ENCODE measurements at places on chromosomes 16 and 17. TPM values are rescaled to one million over a fixed set of nuclear protein-coding genes. Genes with fewer than 3 reads are reported as not detected.

APOBR gene
- polyA plus RNA-seq, result 0.06 TPM

SPIRE2 gene
- 45.0 TPM for polyA plus RNA-seq

CTF1 gene
- polyA plus RNA-seq, result not detected

MATCAP1 gene
- polyA plus RNA-seq, result 356 TPM

ZNF750 gene
- polyA plus RNA-seq, result not detected

TLCD1 gene
- polyA plus RNA-seq, result not detected

CTRB1 gene
- polyA plus RNA-seq, result not detected

PLLP gene
- polyA plus RNA-seq, result not detected

PRCD gene
- 22.5 TPM for polyA plus RNA-seq

KRTAP2-4 gene
- polyA plus RNA-seq, result not detected

OR4D1 gene
- not detected for polyA plus RNA-seq

NDUFB10 gene
- polyA plus RNA-seq, result 217 TPM

SOX8 gene
- polyA plus RNA-seq, result 3.9 TPM

CCL18 gene
- polyA plus RNA-seq, result not detected

PLCD3 gene
- 0.36 TPM for polyA plus RNA-seq

DNAAF1 gene
- not detected for polyA plus RNA-seq

CDH8 gene
- 5.5 TPM for polyA plus RNA-seq

MT1H gene
- polyA plus RNA-seq, result not detected

CCL8 gene
- not detected for polyA plus RNA-seq

DHX8 gene
- polyA plus RNA-seq, result 20.7 TPM

CA7 gene
- polyA plus RNA-seq, result not detected

TMEM88 gene
- polyA plus RNA-seq, result 6.7 TPM

TBC1D3K gene
- not detected for polyA plus RNA-seq

ZNF469 gene
- polyA plus RNA-seq, result not detected

CACNA1H gene
- polyA plus RNA-seq, result 35.7 TPM

GNAO1 gene
- 39.3 TPM for polyA plus RNA-seq

GSG1L gene
- not detected for polyA plus RNA-seq

SECTM1 gene
- polyA plus RNA-seq, result not detected

RRAD gene
- polyA plus RNA-seq, result 1.0 TPM

DDX19B gene
- polyA plus RNA-seq, result 36.6 TPM

DNAI2 gene
- polyA plus RNA-seq, result not detected

CNTNAP1 gene
- 21.9 TPM for polyA plus RNA-seq

CCDC154 gene
- 3.1 TPM for polyA plus RNA-seq

HOXB3 gene
- polyA plus RNA-seq, result not detected

HAGHL gene
- 37.6 TPM for polyA plus RNA-seq

DOC2B gene
- polyA plus RNA-seq, result 4.8 TPM

KRTAP2-2 gene
- polyA plus RNA-seq, result not detected

STAT5A gene
- polyA plus RNA-seq, result 0.08 TPM

RCVRN gene
- polyA plus RNA-seq, result 1.1 TPM

CHD9NB gene
- polyA plus RNA-seq, result 0.17 TPM

CDRT15 gene
- not detected for polyA plus RNA-seq

CLEC10A gene
- polyA plus RNA-seq, result not detected

CHST6 gene
- not detected for polyA plus RNA-seq

OR2C1 gene
- not detected for polyA plus RNA-seq

SNAI3 gene
- polyA plus RNA-seq, result not detected

Data from neural cell (in vitro differentiated cells).